ENCODE measurements at places on chromosomes 13 and 19.
A peak's percentile ranks its signal among the peaks of the same experiment; 100 is the strongest.

- no peak overlapping the region for H3K4me3 ChIP-seq
- H3K27ac ChIP-seq: no peak overlapping the region
- no peaks in the 10 kb centered on the region for H3K4me1 ChIP-seq
- H3K36me3 ChIP-seq: no peaks in the 10 kb centered on the region
Measured at GRCh38 chr13:39099231-39099630, 61.0 kb downstream of the NHLRC3 start.

DNA sequence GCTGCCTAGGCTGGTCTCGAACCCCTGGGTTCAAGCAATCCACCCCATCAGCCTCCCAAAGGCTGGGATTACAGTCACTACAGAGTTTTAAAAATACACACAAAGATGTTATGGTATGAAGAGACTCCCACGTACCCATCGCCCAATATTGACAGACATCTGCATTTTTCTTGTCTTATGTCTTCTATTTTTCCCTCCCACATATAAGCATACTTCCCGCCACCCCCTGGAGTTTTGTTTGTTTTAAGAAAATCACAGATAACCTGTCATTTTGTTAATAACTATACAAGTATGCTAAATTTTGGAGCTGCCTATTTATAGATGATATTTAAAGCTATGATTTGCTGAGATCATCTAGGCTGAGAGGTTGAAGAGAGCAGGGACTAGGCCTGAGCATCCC lies 6.2 kb upstream of the SMG9 start:
- H3K4me3 ChIP-seq: no peak overlapping the region
- H3K27ac ChIP-seq: no peak overlapping the region
- H3K27me3 ChIP-seq: no peaks in the 10 kb centered on the region
- peaks cover 29% of the 10 kb centered on the region for H3K4me1 ChIP-seq
- H3K36me3 ChIP-seq: no peaks in the 10 kb centered on the region

DNA sequence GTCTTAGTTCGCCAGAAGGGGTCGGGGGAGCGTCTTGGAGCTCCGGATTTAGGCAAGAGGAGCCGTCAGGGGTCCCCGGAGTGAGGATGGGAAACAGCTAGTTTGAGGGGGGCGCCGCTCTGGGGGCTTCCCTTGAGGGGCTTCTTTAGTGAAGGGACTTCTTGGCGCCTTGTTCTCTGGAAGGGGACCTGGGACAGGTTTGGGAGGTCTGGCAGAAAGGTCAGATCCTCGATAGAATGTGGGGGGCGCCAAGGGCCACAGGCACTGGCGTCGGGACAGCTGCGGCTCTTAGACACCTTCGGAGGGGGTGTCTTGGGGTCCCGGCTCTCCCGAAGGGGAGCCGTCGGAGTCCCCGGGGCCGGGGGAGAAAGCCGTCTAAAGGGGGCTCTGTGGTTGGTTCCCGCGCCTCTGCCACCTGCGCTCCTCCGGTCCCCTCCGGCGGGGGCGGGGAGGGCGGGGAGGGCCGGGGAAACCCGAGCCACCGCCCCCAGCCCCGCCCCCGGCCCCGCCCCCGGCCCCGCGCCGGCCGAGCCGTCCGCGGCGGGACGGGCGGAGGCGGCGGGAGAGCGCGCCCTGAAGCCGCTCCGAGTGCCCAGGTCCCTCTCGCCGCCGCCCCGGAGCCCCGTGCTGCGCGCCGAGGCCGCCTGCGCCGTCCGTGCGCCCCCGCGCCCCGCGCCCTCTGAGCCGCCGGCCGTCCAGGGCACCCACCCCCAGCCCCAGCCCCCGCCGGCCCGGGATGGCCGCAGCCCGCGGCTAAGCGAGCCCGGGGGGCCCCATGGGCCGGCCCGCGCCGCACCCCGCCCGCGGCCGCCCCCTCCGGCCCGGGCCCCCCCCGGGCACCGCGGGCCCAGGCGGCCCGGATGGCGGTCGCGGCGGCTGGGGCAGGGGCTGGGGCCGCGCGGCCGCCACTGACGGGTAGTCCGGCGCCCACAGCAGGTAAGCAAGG lies at the start of gene NRTN:
Gene NRTN (plus strand): TSS at position 552 of the 946 bp plus-strand sequence. CDS start 19,099 bp downstream, outside the sequence.
- DNase-seq: peak; percentile 73
- no peaks in the 10 kb centered on the region for H3K36me3 ChIP-seq
- H3K27ac ChIP-seq: peak within 1 kb of the TSS; percentile 53
- peaks cover 2% of the 10 kb centered on the region for H3K27me3 ChIP-seq
- peaks cover 20% of the 10 kb centered on the region for H3K4me1 ChIP-seq

DNA sequence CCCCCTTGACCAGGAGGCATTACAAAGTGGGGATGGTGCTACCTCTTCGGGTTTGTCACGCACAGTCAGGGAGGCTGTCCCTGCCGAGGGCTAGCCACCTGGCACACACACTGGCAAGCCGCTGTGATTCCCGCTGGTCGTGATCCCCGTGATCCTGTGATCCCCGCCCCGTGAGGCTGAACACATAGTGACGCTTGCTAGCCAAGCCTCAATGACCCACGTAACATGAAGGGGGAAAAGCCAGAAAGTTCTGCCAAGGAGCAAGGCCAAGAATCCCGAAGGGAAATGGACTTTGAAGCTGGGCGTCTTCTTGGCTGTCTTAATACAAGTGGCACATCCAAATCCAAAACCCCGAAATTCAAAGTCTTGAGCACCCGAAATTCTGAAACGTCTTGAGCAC lies 13.7 kb downstream of the LDLR start:
- no peak for DNase-seq
- no peak overlapping the region for H3K4me3 ChIP-seq
- no peaks in the 10 kb centered on the region for H3K27me3 ChIP-seq
- no peak overlapping the region for H3K27ac ChIP-seq
- H3K36me3 ChIP-seq: no peaks in the 10 kb centered on the region

DNA sequence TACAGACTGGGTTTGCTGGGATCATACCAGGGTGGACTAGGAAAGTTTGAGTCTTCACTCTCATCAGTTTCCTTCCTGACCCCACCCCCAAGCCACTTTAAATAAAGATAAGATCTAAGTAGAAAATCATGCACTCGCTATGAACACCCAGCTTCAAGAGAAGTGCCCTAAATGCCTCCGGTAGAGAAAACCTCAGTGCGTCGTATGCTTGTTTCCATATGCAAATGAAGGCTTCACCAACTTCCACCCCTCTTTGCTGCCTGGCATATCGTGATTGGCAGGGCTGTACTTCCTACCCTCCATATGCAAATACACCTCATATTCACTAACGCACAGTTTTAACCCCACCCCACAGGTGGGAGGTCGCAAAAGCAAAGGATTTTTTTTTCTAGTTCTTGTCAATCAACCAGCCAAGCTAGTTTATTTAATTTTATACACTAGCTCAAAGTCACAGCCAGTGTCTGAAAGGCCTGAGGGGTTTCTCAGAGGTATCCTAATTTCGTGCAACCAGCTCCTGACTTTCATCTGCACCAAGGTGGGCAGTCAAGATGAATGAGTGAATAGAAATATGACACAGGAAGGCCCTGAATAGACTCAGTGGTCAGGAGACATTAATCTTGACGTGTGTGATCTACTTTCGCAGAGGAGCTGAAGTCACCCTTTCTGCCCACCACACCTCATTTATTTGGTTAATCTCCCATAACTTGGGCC lies 121.1 kb upstream of the TSHZ3 start:
- H3K4me1 ChIP-seq: no peaks in the 10 kb centered on the region
- H3K4me3 ChIP-seq: no peak overlapping the region
- H3K27ac ChIP-seq: no peak overlapping the region
- no peak for DNase-seq
- H3K27me3 ChIP-seq: no peaks in the 10 kb centered on the region

- peak overlapping the region; percentile 98 for H3K4me3 ChIP-seq
- peaks cover 7% of the 10 kb centered on the region for H3K36me3 ChIP-seq
- peaks cover 18% of the 10 kb centered on the region for H3K4me1 ChIP-seq
Measured at GRCh38 chr19:27794494-27795042, 1418.4 kb downstream of the UQCRFS1 start.
